ENCODE measurements at places on chromosomes 16 and 17.

- no peak for DNase-seq
These were observed 2.7 kb upstream of the PRSS41 start for GRCh38 chr16:2795395-2796143.

DNA sequence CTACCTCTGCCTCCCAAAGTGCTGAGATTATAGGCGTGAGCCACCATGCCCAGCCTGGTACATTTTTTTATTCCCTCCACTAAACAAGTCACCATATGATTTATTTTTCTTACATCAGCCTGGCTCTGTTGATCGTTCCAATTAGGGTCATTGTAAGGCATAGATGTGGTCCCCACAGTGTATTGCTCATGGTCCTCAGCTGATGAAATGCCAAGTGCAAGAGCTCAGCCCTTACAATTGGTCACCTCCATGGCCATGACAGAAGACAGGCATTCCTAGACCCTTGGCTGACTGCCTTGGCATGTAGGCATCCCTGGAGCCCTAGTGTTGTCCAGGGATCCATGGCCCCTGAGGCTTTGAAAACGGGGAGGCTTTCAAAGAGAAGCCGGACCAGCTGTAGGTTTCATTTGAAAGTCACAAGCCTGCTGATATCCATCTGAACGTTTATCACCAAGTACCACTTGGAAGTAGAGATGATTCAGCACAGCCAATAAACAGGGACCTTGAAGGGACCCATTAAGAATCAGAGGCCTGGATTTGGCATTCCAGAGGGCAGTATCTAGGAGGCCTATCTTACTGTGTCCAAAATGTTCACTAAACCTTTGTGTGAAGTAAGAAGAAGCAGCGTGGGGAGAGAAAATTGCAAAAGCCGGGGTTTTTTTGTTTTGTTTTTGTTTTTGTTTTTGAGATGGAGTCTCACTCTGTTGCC is 20.6 kb upstream of the PRKCA start:
- no peak for DNase-seq

DNA sequence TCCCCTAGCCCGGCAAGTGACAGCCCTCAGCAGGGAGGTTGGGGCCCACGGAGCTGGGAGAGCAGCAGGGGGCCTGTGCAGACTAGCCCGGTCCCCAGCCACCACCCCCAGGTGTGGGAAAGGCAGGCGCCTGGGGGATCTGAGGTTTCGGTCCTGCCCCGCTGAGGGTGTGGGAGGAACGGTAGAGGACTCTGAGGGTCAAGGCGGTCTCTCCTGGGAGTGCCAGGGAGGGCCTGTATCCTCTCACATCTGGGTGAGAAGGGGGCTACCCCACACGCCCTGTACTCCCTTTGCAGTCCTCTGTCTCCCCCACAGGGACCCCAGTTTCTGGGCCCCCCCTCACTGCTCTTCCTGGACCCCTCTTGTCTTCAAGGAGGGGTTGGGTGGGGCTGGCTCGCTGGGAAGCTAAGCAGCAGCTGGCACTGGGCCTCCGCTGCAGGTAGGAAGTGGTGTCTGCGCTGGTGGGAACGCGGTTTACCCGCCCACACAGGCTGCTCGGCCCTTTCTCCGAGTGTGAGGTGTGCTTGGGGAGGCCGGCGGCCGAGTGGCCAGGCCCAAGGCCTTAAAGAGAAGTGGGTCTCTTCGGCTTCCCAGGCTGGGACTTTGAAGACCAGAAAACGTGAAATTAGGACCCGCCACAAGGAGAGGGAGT is 15.4 kb downstream of the CD7 start:
- no peak for DNase-seq

DNA sequence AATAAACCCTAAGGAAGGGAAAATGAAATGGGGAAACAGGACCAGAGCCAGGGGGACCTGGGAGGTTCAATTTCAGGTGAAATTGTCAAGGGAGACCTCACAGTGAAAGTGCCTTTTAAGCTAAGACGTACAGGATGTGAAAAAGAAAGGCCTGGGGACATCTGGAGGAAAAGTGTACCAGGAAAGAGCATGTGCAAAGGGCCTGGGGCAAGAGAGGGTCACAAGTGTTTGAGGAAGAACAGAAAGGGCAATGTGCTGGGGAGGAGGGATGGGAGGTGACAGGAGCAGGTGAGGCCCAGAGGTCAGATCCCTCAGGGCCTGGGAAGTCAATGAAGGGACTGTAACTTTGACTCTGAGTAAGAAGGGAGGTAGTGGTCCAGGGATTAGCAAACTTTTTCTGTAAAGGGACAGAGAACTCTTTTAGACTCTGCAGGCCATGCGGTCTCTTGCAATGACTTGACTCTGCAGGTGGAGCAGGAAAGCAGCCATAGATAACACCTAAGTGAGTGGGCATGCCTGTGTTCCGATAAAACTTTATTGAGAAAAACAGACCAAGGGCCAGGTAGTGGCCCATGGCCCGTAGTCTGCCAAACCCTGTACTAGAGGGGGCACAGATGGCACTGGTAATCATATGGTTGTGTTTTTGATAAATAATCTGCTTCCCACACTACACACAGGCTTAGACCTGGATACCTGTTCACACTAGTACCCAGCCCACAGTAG is 93.8 kb downstream of the LITAF start:
- no peak for DNase-seq

- no peak for DNase-seq
These were observed 14.4 kb upstream of the TIMP2 start for GRCh38 chr17:78939615-78940014.

DNA sequence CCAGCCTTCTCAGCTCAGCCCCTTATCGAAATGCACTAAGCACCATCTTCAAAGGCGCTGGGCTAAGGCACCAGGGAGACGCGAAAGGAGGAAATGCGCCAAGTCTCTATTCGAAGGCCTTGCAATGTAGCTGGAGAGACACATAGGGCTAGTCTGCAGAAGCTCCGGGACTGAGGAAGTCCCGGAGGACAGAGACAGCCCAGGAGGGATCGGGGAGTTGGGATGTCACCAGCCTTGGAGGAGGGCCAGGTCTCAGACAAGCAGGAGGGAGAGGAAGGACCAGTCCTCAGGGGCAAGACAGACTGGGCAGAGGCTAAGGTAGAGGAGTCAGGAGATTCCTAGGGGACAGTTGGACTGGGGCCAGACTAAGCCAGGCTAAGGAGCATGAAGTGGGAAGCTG is 8.5 kb downstream of the C17orf100 start:
- DNase-seq, result no peak

GRCh38 chr17:45363498-45363897 is 46.7 kb upstream of the MAP3K14 start:
- no peak for DNase-seq

- no peak for DNase-seq
These were observed 5.1 kb downstream of the PRSS8 start for GRCh38 chr16:31130336-31130891.

- DNase-seq, result no peak
These were observed 27.6 kb upstream of the AATK start for GRCh38 chr17:81193470-81194224.

DNA sequence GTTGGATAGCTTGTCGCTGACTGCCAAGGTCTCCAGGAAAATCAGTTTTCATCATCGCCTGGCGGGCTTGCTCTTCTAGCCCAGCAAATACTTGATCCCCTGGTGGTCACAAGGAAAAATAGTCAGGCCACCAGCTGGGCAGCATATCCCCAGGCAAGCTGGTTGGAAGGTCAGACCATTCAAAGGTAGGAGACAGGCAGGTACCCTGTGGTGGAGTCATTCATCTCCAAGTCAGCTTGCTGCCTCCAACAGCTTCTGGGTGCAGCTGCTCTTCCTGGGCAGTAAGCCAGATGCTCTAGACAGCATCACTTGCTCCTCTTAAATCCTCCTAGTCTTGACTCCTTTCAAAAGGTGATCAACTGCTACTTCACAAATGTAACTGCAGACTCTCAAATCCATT is 16.0 kb downstream of the ZNF821 start:
- no peak for DNase-seq

GRCh38 chr17:41325611-41326010 is 10.1 kb upstream of the KRTAP17-1 start:
- DNase-seq, result no peak

DNA sequence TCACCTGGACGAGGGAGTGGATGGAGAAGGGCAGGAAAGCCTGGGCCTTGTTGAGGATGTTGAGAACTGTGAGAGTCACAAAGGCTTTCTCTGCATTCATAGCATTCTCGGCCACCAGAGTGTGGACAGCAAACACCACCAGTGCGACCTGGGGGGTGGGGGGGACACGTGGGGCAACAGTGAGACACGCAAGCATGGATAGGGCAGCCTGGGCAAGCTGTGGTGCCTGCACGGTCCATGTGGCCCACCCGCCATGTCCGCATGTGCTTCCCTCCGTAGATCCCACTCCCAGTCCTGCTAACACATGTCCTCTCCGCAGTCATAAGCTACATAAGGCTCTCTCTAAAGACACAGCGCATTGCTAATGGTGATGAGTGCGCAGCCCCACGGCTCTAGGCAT is 34.5 kb downstream of the ABCC6 start:
- no peak for DNase-seq

Data from cortex of kidney (tissue), 1 donor.